ENCODE measurements at places on chromosomes 3 and 15.

DNA sequence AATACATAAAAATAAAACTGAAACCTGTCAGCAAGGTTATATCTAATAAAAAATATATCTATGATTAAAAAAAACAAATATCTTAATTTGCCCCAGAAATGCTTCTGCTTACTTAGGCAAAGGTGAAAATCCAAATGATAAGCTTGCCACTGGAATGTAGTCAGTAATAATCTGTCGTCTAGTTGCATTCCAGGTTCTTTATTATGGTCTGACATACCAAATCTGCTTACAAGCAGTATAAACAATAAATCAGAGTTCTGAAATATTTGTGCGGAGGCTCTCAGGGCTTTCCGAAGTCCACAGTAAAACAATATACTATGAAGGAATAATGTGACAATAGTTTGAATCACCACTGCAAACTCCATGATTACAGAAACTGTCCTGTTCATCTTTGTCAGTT is 1133.5 kb downstream of the ROBO1 start:
- DNase-seq = no peak

DNA sequence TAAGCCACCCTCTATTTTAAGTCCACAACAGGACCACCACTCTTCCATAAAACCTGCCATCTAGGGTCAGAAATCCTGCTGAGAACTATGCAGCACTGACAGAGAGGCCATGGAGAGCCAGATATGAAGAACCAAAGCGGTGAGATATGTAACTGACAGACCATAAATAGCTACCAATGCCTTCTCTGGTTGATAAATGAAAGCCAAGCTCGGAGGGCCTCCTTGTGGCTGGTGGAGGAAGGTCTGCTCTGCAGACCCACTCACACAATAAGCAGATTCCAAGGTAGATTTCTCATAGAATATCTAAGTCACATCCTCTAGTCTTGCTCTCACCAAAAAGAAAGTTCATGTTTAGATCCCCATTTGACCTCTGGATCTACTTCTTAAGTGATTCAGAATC is 38.9 kb downstream of the RYK start:
- no peak for DNase-seq

- no peak for DNase-seq
Measured at GRCh38 chr15:71199384-71200351, 84.4 kb downstream of the THSD4 start.

GRCh38 chr3:18354701-18355100 is 70.4 kb downstream of the SATB1 start:
- no peak for DNase-seq

DNA sequence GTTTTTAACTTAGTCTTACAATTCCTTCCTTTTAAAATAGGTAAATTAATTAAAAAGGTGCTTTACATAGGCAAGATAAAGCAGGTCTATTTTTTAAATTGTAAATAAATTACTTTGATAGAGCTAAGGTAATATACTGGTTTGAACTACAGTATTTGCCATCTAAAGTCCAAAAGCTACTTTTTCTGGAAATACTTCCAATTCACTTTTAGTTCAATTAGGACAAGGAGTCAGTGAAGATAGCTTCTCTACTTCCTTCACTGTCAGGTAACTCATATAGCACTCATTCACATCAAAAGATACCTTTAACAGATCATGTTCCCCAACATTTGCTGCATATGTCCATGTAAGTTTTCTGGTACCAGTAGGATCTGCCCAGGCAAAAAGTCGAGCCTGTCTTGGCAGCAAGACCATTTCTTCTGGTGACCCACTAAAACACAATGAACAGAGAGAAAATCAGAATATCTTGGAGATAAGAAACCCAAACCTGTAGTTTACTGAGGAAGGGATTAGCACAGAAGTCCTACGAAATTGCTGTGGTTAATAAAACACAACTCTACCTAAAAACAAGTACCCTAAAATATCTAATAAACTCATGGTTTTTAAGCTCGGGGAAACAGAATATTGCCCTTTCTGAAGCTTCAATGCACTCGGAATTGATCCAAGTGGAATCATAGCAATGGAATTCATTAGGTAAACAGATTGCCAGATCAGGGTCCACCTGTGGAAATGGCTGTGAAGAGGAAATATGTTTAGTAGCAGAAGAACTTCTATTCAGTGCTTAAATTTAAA is 153.1 kb downstream of the VPS13C start:
- DNase-seq = no peak

- DNase-seq = no peak
Measured at GRCh38 chr3:81549388-81549787, 212.1 kb downstream of the GBE1 start.

DNA sequence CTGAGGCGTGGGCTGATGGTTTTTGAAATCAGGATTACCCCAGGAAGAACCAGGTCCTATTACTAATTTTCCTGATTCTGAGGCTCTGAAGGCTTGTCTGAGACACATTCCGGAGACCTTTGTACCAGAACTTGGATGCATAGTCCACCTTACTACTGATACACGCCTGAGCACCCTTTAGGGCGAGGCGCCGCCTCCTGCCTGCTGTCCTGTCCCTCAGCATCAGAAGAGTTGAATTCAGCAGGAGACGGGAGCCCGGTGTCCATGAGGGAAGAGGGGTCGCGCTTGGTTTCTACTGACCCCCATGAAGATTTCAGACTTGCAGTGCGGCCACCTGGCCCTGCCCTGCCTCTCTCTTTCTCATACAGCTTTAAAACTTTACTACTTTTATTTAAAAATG is 49.9 kb downstream of the KLF13 start:
- peak; percentile 12 for DNase-seq

GRCh38 chr3:126445506-126445905 is 30.2 kb downstream of the ZXDC start:
- peak; percentile 6 for DNase-seq

GRCh38 chr3:151558661-151559060 is 97.8 kb upstream of the IGSF10 start:
- DNase-seq = no peak

GRCh38 chr3:12120374-12121140 is 38.2 kb downstream of the TIMP4 start:
- no peak for DNase-seq

Data from pancreas (tissue), 10 donors.